ENCODE measurements at places on chromosomes 5 and 9.

DNA sequence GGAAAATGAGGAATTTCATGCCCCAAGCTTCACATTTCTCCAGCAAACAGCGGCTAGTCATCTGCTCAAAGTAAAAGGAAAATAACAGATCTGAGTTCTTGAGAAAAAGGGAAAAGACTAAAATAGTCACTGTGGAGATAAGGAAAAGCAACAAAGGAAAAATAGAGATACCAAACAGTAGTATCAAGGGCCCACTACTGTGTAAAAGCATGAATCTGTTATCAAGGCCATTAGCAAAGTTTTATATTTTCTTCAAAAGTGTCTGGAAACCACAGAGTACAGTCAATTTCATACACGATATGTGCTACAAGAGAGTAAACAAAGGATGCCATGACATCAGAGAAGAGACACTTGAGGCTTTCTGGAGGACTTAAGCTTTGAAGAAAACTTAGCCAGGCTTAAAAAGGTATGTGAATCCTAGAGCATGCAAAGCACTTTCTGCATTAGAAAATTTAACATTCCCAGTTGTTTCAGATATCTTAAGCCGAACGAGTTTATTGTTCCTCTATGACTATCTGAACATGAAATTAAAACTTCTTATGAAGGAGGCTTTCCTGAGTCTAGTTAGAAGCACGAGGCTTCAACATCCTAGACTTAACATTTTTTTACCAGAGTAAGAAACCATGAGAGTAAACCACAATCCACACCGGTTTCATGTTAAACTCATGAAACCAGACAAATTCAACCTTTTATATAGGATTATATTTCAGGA is 1.2 kb downstream of the TTC33 start:
- no peak for DNase-seq

GRCh38 chr5:139640421-139641115 is 7.6 kb upstream of the CXXC5 start:
- no peak for DNase-seq

GRCh38 chr9:4982721-4983482 is 2.2 kb upstream of the JAK2 start:
- no peak for DNase-seq

DNA sequence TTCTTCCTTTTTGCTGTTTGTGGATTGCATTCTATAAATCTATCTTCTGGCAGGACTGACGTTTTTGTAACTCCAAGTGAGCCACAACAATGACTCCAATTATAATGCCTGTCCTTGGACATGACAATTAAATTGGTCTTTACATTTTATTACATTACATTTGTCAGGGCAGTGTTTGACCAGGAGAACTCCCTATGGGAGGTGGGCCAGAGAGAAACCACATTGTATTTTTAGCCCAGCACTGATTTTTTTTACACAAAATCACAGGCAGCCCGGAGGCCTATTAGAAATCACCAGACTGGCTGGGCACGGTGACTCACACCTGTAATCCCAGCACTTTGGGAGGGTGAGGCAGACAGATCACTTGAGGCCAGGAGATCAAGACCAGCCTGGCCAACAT is 99.1 kb upstream of the SMC5 start:
- DNase-seq, result no peak

- DNase-seq, result no peak
Observed at GRCh38 chr9:4828761-4829160, 36.0 kb downstream of the RCL1 start.

- DNase-seq, result no peak
Observed at GRCh38 chr9:93667006-93667405, 90.6 kb downstream of the PHF2 start.

DNA sequence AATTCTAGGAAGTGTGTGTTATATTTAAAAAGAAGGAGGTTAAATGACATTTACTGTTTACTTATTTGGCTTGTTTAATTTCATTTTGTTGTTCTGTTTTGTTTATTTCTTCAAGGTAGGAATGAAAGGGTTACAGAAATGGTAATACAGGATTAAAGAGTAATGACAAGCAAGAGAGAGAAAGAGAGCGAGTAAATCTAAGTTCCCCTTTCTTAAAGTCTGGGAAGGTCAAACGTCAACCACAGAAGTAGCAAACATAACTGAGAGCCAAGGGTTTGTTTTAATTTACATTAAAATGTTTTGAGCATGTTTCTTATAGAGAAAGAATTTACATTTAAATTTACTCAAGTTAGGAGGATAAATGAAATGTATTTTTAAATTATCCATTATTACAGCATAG is 18.7 kb downstream of the HCN1 start:
- DNase-seq, result no peak

DNA sequence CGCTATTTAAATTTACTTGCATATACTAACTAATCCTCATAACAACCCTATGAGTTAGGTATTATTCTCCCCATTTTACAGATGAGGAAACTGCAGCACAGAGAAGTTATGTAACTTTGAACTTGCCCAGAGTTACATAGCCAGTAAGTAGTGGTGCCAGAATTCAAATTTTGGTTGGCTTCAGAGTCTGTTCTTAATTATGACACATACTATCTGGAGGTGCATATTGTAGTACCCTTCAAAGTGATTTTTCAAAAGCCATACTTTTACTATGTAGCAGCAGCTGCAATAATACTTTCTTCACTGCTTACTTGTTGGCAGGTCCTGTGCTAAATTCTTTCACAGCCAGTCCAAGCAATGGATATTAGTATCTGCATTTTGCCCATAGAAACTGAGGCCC is 16.4 kb downstream of the MAN2A1 start:
- DNase-seq, result no peak

- no peak for DNase-seq
Observed at GRCh38 chr5:168273056-168273980, 18.1 kb upstream of the WWC1 start.

GRCh38 chr5:100691085-100691484 is 155.9 kb downstream of the FAM174A start:
- no peak for DNase-seq

DNA sequence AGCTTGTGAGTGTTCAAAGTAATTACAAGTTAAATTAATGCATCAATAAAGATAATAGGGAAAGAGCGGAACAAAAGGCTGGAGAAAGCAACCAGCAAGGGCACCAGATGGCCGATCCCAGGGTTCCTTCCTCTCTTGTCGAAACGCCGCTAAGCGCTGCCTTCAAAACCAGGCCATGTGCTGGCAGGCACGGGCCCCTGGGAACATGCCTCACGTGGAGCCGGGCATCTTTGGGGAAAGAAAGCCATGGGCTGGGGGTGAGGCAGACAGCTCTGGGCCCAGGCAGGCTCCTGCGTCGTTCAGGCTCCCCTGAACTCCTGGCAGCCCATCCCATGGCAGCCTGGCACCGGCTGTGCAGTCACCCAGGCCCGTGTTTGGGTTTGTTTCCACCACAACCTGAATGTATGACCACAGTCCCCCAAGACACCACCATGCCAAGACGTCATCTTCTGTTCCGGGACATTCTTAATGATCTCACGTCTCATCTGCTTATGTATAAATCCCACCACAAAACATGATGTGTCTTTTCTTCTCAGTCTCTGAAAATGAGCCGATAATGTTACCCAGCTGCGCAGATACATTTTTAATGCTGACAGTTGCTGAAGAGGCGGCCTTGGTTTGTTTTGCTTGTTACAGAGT is 110.4 kb upstream of the SARDH start:
- no peak for DNase-seq

DNA sequence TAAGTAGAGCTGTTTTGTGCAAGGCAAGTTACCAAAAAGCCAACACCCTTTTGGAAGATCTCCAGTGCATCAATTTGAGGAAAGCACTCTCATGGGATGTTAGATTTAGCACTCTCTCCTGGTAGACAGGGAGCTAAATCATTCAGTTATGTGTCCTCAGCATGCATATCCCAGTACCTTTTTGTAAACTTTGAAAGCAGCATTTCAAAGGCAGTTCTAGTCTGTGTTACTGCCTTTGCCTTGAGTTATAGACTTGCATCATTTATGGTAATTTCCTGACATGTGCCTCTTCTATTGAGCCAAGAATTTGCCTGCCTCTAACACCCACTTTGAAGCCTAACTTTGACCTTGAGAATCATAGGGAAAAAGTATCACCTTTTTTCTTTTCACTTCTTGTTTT is 120.6 kb downstream of the KIF4B start:
- DNase-seq, result no peak

DNA sequence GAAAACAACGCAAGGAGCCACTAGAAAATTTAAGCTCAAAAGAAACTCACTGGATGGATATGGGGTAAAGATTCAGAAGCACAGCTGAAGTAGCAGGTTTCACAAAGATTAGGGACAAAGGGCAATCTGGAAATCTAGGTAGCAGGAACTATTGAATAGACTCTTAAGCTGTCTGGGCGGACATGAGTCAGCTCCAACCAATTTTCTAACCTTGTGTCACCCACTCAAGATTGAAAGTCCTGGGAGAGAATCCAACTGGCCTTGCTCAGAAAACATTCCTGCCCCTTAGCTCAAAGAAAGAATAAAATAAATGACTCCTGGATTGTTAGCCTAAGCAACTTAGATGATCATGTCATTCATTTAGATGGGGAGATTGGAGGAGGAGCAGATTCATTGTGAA is 69.2 kb downstream of the STK32A start:
- no peak for DNase-seq

DNA sequence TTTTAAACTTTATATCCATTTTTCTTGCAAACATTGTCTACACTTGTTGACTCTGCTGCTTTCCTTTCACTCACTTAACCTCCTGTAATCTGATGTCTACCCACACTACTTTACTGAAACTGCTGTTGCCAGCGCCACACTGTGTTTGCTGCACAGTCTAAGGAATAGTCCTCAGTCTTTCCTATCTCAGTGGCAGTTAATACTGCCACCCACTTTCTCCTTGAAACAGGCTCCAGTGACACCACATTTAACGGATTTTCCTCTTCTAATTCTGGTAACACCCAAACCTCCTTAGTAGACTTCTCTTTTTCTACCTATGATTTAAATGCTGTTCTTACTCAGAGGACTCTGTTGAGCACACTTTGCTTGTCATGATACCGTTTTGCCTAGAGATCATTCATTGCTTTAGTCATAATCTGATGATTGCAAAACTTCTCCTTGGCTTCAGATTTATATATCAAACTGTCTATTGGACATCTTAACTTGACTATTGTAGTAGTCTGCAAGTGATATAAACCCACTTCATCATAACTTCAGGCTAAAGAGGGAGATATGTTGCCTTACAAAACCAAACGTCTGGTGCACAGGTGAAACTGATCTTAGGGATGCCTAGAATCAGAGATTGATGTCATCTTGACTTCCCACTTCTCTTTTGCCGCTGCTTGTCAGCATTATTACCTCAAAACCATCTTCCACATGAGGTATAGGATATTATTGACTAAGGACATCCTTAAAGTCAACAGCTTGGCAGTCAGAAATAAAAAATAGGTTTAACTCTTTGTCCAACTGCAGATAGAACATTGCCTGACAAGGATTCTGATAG is 94.1 kb downstream of the CDC42SE2 start:
- no peak for DNase-seq

- DNase-seq, result no peak
Observed at GRCh38 chr5:57586649-57587048, 104.0 kb upstream of the ACTBL2 start.

DNA sequence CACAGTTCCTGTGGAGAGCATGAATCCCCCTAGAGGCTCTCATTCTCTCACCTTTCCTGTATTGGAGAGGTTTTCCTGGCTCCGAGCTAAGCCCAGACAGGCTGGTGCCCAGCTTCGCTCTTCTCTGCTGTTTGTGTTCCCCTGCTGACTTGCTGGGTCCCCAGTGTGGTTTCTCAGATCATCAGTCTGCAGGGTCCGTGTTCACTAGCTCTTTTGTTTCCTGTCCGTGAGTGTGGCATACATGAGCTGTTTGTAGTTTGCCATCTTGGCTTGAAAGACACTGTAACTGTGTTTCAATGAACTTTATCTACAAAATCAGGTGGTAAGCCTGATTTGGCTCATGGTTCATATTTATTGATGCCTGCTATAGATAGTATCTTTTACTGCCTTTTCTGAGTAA is 23.8 kb downstream of the LOX start:
- DNase-seq, result no peak

DNA sequence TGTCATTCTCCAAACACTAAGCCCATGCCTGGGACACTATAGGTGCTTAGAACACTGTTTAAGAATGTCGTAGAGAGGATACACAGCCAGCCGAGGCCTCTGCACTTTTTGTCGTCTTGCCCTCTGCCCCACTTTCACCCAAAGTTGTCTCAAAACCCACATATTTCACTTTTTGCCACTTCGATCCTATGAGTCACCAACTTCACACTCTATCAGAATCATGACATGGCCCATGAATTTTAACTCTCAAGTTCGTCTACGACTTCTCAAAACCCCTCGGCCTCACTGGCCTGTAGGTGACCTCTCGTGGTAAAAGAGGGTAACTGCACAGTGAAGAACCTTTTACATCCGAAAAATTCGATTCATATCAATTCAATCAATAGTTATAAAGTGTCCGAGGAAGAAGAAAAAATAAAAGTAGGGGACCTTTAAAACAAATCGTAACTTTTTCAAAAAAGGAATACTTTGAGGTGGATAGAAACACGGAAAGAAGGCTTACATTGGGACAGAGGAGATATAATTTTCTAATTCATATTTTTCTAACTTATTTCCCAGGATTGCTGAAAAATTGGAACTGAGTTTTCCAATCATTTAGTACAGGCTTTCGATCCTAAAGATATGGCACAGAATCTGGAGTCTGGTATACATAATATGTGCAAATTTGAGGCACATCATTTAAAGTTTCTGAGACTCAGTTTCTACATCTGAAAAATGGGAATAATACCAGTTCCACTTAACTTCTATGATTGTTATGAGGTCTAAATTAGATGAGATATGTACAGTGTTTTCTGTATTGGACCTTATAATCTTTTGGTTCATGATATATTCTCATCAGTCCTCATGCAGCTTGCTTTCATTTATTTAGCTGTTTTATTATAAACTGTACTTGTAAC is 122.6 kb downstream of the APBA1 start:
- no peak for DNase-seq

DNA sequence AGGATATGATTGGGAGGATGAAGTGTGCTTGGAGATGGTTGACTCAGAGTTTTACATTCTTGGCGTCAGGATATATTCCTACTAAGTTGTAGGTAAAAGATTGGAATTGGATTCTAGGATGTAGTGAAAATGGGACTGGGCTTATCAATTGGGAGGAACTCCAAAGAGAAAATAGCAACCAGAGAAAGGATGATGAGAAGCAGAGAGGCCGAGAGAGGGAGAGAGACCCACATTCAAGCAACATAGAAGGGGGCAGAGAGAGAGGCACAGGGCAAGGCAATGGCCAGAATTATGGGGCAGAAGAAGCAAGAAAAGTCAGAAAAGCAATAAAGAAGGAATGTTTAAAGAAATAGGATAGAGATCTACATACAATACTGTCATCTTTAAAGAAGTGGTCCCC is 217.9 kb upstream of the ACTBL2 start:
- DNase-seq, result no peak

- DNase-seq, result no peak
Observed at GRCh38 chr5:103327893-103328292, 69.3 kb downstream of the MACIR start.

Measured in stimulated activated CD8-positive, alpha-beta memory T cell treated with anti-CD3 and anti-CD28 coated beads, Interleukin-4, amount 100 ng/mL, for 4 hours (primary cell).